ENCODE measurements at places on chromosomes 12 and 14.

DNA sequence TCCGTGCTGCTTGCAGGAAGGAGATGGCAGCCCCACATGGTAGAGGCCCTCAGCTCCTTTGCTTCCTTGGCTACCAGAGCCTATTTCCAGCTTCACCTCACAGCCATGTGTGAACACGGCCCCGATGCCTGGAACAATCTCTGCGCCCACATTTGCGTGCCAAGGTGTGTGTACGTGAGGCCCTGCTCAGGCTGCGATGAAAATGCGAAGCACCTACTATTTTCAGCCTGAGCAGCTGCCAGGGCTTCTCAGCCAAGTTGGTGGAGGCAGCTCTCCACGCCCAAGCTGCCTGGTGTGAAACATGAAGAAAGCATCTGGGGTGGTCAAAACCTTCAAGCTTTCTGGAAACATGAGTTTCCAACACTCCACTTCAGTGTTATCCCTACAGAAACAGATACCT, 177.8 kb upstream of the EGLN3 start:
- no peak for DNase-seq

DNA sequence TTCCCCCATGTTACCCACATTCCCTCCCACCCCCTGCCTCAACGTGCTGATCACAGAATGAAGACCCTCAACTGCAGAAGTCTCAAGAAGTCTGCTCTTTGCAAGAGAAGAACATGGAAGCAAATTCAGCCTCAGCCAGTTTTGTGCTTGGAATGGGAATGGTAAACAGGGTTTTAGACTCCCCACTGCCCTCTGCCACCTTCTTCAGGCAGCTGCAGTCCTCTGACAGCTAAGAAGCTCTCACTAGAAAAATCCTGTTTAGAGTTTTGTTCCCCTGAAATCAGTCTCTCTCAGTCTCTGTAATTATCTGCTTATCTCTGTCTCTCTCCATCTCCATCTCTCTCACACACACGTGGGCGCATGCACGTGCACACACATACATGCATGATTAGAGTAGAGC, 85.4 kb downstream of the CRACR2A start:
- no peak for DNase-seq

DNA sequence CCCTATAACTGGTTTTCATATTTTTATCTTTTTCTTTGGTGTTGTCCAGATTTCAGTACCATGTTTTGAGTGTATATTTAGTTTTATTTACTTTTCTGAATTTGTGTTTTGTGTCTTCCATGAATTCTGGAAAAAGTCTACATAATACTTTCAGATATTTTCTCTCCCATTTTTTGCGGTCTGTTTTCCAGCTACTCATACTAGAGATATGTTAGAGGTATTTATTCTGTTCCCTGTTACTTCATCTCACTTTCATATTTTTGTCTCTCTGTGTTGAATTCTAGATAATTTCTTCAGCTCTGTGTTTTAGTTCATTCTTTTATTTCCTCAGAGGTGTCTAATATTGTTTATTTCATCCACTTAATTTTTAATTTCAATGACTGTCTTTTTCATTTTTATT, 74.2 kb downstream of the IFT81 start:
- DNase-seq: no peak

DNA sequence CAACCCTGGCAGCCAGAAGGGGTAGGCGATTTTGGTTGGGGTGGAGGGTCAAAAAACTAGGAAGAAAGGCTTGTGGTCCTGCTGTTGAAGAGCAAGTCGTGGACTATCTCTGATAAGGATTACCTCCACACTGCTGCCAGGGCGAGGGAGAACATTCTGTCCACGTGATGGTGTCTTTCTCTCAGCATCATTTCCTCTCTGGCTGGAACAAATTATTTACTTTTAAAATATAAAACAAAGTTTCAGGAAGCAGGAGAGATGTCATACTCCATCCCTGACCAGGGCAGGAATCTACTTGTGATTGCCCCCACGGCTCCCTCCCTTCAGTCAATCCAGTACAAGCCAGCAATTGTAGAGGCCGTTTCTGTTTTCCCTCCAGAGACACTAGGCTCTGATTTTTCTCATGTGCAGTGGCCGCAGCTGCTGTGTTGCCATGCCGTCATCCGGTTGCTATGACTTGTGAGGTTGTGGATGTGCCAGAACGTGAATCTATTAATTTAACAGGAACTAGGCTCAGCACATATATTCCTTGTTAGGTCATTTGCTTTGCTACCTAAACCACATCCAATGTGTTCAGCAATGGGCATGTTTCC, 61.5 kb upstream of the PTGR2 start:
- DNase-seq: no peak

GRCh38 chr14:101878211-101878821, 86.1 kb upstream of the DYNC1H1 start:
- no peak for DNase-seq

- no peak for DNase-seq
Measured at GRCh38 chr12:114163771-114164170, 197.6 kb upstream of the RBM19 start.

- DNase-seq: no peak
Measured at GRCh38 chr12:111519083-111519482, 80.0 kb downstream of the ATXN2 start.

GRCh38 chr12:116524964-116525379, 34.2 kb upstream of the MAP1LC3B2 start:
- no peak for DNase-seq

GRCh38 chr12:2637371-2637770, 157.4 kb upstream of the FKBP4 start:
- DNase-seq: no peak

DNA sequence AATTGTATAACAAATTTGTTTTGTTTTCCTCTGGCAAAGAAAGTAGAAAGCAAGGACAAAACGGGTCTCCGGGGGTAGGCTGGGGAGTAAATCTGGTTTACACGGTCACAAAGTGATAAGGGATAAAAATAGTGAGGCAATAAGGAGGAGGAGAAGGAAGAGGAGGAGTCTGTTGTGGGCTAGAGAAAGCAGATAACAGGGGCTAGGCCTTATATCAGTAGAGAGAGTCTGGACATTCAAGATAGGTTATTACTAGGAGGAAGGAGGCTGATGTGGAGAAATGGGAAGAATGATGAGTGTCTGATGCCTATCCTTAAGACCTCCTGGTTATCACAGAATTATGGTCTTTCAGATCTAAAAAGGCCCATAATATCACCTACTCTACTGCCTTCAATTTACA, 83.2 kb upstream of the SSTR1 start:
- DNase-seq: no peak

GRCh38 chr14:52844262-52845060, 53.1 kb upstream of the GNPNAT1 start:
- DNase-seq: no peak

GRCh38 chr12:67773896-67774295, 125.4 kb downstream of the DYRK2 start:
- DNase-seq: no peak

DNA sequence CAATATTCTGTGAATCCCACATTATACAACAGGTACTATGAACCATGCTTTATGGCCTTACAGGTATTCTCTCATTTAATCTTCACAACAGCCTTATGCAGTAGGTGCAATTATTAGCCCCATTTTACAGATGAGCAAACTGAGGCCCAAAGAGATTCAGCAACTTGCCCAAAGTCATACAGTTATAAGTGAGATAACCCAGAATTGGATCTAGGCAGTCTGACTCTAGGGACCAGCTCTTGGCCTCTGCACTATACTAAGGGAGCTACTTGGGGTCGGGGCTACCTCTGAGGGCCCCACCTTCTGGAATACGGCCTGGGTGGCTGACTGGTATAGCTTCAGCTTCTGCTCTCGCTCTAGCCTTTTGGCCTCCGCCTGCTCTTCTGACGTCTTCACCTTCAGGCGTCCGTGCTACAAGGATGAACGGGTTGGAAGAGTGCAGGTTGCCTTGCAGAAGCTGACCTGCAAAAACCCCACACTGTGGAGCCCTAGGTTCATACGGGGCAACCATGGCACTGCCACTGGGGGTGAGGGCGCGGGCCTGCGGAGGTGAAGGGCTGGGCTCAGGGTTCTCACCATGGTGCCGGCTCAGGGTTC, 762 bp downstream of the RABGGTA start:
- DNase-seq: peak; percentile 3

DNA sequence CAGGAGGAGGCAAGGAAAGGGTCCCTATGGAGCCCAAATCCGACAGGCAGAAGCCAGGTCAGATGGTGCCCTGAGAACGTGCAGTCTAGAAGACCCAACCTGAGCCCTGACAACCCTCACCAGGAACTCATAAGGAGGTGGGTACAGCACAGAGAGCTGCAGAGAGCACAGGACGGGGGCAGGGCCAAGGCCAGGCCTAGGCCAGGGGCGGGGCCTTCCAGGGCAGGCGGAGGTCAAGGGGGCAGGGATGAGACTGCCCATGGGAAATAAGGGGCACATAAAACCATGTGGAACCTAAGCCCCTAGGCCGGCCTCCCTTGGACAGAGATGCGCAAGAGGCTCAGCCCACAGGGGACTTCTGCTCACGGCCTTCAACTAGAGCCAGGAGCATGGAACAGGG, 45.1 kb downstream of the SSH1 start:
- no peak for DNase-seq

- DNase-seq: no peak
Measured at GRCh38 chr14:96138241-96138640, 66.4 kb upstream of the BDKRB2 start.

- DNase-seq: no peak
Measured at GRCh38 chr12:27922531-27923139, 49.9 kb downstream of the PTHLH start.

DNA sequence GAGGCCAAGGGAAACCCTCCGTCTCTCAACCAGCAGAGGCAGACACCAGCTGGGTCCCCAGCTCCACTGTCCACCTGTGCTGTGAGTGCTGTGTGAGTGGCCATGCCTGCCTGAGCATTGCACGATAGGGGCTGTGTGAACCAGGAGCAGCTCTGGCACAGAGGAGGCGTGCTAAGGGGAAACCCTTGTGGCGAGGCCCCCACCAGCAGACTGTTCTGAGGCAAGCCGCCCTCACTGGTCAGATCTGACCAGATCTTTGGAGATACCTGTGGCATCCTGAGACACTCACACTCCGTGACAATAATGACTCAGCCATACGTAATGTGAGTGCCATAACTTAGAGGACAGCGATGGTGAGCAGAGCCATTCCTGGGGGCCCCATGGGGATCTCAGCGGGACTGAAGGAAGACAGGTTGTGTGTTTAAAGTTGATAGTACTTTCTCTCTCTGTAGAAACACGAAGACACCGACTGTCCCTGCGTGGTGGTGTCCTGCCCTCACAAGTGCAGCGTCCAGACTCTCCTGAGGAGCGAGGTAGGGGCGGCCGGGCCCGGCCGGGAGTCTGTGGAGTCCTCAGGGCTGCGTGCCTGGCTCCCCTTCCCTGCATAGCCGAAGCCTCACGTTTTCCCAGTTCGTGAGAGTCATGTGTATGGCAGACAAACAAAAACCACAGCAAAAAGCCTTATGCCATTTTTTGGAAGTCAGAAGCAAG, 36.6 kb upstream of the AMN start:
- no peak for DNase-seq

DNA sequence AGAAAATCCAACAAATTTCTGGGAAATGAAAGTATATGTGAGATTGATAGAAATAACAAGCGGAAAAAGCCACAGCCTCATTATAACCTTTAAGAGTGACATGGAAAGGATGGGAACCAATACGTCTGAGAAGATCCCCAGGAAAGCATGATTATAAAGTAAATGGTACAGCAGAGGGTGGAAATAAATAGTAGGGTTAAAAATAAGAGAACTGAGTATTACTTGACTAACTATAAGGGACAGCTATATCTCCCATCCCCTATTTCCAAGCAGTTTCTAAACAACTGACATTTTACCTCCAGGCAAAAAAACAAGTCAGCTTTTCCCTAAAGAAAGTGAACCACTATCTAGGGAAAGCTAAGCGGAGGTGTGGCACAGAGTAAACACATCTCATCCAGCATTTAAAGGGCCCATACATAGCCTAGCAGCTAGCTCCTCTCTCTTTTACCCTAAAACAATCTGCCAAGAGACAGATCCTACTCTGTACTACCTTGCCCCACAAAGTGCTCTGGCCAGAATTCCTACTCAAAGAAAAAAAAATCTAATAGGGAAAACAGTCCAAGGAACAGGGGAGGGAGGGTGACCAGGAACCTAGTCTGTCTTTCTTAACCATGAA, 11.2 kb downstream of the OSBPL8 start:
- DNase-seq: no peak

DNA sequence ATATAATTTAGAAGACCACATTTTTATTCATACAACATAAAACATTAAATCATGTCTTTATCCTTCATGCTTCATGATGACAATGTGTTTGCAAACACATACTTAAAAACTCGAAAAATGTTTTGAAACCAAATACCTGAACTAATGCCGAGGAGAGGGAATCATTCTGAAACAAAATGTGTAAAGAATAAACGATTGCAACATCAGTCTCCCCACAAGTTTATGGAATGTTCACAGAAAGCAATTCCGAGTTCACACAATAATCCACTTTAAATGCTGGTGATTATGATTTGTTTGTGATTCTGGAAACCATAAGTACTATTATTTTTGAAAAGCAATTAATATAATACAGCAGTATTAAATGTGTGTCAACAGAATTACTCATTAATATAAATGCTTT, 84.5 kb upstream of the PDZRN4 start:
- DNase-seq: no peak

DNA sequence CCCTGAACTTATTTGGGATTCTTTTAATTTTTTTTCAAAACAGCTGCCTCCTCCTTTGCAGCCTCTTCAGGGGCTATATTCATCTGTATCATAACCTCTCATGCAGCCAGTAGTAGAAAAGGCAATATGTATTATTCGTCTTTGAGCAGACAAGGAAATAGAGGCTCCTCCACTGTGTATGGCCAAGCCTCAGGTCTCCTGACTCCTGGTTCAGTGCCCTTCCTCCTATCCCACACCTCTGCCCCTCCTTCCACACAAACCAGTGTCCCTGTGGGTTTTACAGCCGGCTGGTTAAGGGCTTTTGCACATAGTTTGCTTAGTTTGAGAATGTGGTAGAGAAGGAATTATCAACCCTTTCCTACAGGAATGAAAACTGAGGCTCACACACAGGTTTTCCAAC, 8.8 kb upstream of the ACVRL1 start:
- no peak for DNase-seq

DNA sequence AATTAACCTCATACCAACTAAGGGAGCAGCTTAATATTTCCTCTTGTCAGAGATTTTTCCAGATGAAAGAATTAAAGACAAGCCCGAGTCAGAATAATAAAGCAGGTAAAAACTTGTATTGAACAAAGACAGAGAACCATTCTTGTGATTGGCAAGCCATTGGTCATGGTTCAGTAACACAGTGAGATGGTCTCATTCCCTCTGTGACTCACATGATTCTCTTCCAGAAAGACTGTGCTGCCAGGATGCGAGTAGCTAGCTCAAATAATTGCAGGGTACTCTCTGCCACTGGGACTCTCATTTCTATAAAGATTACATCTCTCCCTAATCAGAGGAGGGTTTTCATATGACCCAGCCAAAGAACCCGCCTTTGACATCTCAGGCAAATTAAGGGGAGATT, 179.4 kb downstream of the PHLDA1 start:
- DNase-seq: no peak

GRCh38 chr12:103085541-103085940, 128.1 kb downstream of the ASCL1 start:
- no peak for DNase-seq

- DNase-seq: no peak
Measured at GRCh38 chr12:98678946-98679610, 34.0 kb downstream of the APAF1 start.

GRCh38 chr14:92549859-92550230, 36.3 kb downstream of the RIN3 start:
- DNase-seq: no peak
